MCF 10A (cell line): ENCODE measurements at places on chromosomes 6 and 20.

- DNase-seq: no peak
Measured at GRCh38 chr6:26126394-26127235, 39.4 kb downstream of the HFE start.

GRCh38 chr20:51906049-51906448, 103.7 kb upstream of the SALL4 start:
- no peak for DNase-seq

- DNase-seq: peak; percentile 89
Measured at GRCh38 chr20:50824137-50824536, 29.3 kb downstream of the BCAS4 start.

DNA sequence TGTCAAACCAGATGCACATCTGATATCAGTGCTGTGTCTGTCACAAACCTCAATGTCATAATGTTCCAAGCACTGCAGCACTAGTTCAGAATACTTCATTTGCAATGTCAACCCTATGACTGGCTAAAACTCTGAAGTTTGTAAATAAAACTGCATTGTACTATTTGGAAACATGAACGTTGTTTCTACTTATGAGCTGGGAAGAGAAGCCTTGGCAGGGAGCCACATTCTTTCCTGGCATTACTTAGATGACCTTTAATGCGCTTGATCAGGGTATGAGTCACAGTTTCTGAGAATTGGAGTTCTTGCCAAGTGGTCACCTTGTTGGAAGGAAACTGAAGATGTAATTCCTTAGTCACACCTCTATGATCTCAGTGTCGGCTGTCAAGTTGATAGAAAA, 664.8 kb upstream of the MMS22L start:
- DNase-seq: peak; percentile 97

- no peak for DNase-seq
Measured at GRCh38 chr20:5526516-5526915, 209.8 kb upstream of the PROKR2 start.

DNA sequence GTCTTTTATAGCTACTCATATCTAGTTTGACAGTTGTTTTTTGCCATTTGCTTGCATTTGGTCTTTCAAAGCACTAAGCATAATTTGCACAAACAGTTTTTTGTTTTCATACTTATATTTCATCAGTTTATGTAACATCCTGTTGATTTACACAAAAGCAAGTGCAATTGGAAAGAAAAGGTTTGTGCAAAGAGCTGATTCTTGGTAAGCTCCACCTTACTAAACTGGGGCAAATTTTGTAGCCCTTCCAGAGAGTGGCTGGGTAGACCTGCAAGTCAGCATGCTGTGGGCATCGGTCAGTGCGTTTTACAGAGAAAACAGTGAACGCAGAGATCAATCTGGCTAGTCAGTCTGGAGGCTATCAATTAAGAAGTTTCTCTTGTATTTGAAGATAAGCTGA, 34.5 kb downstream of the TXLNB start:
- DNase-seq: no peak

DNA sequence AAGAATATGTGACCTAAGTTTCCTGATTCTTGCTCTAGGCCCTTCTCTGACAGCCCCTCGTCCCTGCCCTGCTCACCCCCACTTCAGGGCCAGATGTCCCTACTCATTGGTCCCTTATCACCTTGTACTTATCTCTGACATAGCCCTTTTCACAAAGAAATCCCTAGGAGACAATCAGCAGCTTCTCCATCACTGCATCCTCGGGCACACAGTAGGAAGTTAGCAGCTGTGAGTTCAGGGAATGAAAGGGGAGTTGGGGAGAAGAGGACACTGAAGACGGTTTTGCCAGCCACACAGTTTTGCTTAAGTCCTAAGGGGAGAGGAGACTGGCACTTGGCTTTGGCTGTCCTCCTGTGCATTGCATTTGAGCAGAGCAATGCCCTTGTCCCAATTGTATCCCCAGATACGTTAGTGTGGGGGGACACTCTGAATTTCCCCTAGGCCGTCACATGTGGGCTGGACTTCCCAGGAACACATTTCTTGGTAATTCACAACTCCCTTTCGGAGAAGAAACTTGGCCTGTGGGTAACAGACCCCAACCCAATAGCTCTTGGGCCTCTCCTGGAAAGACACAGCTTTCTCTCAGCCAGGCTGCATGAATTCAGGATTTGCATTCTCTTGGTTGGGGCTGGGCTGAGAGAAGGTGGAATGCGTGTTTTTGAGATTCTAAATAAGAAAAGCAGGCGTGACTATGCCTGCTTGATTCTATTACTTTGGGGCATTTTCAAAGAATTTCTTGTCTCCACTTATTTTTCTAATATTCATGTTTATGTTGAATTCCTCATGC, 177.6 kb downstream of the UST start:
- no peak for DNase-seq

GRCh38 chr6:38871741-38872568, 156.8 kb downstream of the DNAH8 start:
- peak; percentile 66 for DNase-seq

DNA sequence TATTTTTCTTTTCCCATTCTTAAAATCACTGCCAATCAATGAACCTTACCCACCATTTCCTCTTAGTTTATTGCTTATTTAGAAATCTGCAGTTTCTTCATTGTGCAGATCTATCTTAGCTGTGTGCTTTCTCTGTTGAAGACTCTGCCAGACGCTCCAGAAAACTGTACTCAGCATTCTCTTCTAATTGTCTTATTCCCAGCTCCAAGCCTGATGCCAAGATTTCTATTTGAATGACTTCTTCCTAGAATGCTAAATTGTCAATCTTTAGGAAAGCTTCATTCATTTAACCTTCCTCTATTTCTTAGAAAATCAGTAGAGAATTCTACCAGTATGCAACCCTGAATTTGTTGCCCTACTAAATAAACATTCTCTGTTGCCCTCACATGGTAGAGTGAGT, 308.9 kb downstream of the KHDRBS2 start:
- DNase-seq: no peak

DNA sequence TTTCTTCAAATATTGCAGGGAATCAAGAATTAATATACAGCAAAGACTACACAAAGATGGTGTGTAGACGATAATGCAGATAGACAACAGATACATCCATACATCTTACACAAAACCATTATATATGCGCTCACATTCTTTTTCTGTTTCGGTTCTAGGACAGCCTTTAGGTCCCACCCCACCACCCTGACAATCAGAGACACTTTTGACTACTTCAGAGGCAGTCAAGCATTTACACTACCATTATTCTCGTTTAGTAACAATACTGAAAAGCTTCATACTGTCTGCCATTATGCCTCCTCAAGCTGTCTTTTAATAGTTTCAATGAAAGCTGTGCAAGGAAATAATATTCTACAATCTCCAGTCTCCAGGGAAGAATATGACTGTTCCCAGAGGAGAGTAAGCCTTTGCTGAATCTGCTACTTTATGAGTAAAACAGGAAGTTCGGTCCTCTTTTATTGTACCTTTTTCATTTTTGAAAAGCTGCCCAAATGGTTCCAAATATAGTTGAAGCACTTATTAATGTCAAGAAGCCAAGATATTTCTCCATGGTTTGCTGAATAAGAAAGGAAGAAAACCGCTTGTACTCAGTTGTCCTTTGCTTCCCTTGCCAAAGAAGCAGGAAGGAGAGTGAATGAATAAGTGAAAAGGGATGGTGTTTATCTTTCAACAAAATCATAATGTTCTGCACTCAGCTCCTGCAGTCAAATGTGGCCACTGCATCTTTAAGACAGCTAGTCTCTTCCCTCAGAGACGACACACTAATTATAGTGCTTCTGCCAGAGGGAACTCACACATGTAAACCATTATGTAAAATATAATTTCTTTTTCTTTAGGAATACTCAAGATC, 468.3 kb downstream of the CDC5L start:
- no peak for DNase-seq

- no peak for DNase-seq
Measured at GRCh38 chr6:12507636-12508035, 208.9 kb upstream of the PHACTR1 start.

- DNase-seq: peak; percentile 99
Measured at GRCh38 chr20:5065879-5066383, 53.8 kb downstream of the PCNA start.

DNA sequence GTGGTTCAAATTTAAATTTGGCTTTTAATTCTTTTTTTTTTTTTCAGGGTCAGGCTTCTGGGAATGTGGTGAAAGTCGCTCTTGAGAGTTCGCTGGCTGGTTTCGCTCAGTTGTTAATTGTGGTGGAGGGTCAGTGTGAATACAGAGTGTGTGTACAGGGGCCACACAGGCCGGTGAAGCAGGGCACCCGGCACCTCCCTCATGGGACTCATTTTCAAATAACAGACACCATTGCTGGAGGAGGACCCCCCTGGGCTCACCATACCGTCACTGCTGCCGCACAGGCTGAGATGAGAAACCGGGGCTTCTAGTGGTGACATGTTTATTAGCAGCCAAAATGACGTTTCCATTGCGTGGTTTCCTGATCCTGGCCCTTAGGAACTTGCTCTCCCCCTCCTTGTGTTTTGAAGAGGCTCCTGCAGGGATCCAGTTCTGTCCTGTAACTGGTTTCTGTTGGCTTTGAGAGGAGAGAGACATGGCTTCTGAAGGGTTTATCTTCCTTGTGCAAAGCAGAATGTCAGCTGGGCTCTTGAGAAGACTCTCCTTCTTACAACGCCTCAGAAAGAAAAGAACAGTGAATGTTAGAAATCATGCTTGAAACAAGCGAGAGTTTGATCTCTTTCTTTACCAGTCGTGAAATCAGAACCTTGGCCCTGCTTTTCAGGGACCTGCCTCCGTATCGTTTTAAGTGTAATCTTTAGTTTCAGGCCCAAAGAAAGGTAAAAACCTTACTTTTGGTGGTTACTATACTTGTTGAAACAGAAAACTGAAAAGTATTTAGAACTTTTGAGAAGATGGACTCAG, 37.8 kb downstream of the DUSP22 start:
- DNase-seq: no peak

DNA sequence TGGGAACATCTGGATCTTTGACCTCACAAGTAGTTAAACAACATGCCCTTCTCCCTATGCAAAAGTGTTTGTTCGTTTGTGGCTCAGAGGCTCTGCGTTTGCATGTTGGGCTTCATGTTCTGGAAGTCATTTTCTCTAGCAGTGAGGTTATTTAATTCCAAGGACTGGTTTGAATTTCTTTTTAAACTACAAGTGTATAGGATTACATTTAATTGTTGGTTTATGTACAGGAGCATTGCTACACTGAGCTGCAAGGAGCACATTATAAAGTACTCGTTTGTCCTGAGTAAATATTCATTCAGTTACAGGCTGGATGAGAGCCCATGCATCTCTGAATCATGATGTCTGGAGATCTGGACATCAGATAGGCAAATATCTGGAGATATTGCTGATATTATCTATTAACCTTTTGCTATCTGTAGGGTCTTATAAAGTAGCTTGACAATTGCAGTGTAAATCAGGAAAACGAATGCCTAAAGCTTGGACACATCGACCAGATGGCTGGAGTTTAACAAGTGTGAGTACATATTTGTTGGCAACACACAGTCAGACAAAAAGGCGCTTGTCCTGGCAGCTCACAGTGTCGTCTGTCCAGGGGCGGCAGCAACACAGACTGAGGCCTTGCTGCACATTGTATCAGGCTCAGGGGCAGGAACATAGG, 84.6 kb downstream of the PDE7B start:
- peak; percentile 27 for DNase-seq

GRCh38 chr6:42201382-42201781, 6.6 kb upstream of the GUCA1B start:
- no peak for DNase-seq

GRCh38 chr6:144335311-144335861, 50.3 kb downstream of the UTRN start:
- no peak for DNase-seq

DNA sequence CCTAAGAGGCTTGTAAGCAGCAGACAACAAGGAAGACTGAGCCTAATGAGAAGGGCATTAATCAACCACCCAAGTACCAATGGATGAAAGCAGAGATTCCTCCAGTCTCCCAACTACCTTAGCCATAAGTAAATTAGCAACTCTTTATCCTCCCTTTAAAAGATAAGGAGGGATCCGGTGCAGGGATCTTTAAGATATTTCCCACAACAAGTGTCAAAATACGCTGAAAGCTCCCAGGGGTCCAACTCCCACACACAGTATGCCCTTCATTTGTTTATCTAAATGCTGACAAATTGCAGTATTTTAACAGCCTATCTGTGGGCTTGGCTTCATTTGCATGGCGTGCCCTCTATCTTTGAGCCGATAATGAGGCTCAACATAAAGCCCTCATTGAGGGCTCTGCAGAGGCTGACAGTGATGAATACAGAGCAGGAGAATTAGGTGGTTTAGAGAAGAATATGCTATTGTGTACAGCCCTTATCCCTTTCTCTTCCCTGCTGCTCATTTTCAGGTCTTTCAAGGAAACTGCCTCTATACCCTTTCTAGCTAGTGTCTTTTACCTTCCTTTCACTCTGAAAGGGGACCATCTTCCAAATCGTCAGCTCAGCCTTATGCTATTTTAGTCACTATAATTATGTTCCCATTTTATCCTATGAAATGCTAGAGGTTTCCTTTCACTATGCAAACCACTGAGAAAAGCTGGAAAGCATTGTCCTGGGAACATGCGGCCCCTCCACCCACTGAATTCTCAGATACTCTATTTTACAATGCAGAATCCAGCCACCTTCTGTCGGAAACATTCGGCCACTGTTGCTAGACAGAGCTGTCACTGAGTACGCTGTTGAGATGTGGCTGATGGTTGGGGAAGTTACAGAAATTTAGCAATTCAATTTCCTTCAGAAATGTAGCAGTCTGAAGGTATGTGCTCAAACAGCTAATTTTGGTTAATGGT, 575.2 kb upstream of the JAG1 start:
- no peak for DNase-seq

DNA sequence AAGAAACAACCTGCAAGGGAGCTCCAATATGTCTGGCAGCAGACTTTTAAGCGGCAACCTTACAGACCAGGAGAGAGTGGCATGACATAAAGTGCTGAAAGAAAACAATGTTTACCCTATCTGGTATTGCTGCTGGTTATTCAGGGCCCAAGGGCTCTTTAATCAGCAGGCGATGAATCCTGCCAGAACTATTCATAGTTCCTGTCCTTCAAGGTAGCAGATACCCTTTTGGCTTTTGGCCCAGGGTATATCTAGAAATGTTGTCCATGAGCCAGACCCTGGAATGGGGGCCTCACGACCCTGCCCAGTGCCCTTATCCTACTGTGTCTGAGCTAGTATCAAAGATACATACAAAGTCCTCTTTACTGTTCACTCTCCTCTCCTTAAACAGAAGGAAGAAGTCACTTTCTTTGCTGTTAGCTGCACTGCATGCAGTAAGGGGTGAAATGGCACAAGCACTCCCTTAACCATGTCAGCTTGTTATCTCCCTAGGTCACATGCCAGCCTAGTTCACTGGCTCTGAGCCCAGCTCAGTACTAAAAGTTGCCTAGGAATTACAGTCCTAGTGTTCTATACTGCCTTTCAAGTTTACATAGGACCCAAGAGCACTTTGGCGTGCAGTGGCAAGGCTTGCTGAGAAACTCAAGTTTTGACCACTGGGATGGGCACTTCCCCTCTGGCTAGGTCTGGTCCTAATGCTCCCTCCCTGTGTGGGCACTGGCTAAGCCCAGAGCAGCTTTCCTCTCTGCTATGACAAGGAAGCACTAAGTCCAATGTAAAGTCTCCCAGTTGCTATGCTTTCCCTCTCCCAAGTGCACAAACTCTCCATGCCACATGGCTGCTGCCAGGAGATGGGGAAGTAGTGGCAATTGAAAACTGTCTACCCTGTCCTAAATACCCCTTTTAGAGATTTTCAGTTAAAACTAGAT, 122.0 kb downstream of the HTR1B start:
- DNase-seq: no peak
